ENCODE measurements at places on chromosomes 16 and 17.

DNA sequence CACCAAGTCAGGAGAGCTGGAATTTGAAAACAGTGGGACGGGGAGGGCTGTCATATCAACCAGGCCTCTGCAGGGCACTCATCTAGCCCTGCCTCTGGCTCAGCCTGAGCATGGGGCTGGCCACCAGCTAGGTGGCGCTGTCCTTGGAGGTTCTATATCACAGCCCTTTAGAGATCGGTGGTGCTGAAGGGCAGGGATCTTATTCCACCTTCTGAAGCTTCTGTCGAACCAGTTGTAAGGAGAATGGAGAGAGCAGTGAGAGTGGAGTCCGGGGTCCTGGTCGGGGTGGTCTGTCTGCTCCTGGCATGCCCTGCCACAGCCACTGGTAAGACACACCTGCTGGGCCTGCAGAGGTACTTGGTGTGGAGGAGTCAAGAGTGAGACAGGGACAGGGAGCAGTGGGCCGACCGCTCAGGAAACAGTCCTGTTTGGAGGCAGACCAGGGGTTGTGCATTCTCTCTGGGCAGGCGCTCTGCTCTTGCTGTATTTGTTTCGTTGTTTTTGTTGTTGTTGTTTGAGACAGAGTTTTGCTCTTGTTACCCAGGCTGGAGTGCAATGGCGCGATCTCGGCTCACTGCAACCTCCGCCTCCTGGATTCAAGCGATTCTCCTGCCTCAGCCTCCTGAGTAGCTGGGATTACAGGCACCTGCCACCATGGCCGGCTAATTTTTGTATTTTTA lies at the start of gene CES3:
Gene CES3 (plus strand): TSS at position 202 of the 680 bp plus-strand sequence. CDS start 42 bp downstream, at position 244.
- DNase-seq: peak; percentile 91

- peak; percentile 99 for DNase-seq
Observed at GRCh38 chr17:64975318-64976087, 56.2 kb upstream of the LRRC37A3 start.

DNA sequence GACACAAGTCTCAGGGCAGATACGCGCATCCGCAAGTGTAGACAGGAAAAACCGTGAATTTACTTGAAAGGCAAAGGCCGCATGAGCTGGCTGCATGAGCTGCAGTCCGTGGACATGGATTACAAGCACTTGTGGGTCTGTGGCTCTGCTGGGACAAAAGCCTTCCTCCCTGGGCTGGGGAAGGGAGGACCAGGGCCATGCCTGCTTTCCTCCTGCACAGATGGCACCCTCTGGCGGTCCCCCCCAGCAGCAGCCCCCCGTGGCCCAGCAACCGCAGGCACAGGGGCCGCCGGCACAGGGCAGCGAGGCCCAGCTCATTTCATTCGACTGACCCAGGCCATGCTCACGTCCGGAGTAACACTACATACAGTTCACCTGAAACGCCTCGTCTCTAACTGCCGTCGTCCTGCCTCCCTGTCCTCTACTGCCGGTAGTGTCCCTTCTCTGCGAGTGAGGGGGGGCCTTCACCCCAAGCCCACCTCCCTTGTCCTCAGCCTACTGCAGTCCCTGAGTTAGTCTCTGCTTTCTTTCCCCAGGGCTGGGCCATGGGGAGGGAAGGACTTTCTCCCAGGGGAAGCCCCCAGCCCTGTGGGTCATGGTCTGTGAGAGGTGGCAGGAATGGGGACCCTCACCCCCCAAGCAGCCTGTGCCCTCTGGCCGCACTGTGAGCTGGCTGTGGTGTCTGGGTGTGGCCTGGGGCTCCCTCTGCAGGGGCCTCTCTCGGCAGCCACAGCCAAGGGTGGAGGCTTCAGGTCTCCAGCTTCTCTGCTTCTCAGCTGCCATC lies 1.7 kb upstream of the MRPL12 start:
- DNase-seq: peak; percentile 33

- no peak for DNase-seq
Observed at GRCh38 chr17:14803826-14804225, 461.3 kb downstream of the PMP22 start.

DNA sequence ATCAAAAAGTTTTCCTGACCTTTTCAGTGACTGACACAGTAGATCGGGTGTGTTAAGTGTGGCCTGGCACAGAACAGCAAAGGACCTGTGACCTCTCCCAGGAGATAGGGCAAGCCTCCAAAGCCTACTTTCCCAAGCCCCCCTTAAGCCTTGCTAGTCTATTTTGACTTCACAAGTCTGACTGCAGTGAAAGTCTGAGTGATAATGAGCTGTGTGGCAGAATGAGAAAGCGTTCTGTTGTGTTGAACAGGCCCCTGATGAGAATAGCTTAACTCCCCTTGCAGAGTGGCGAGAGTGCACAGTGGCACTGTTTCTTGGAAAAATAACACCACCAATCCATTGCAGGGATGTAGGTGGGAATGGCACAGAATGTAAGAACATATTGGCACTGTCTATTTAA lies 32.8 kb downstream of the MMD start:
- no peak for DNase-seq

GRCh38 chr16:64872101-64872500 lies 249.8 kb downstream of the CDH11 start:
- DNase-seq: no peak

GRCh38 chr16:65142276-65142675 lies 20.4 kb upstream of the CDH11 start:
- no peak for DNase-seq

- no peak for DNase-seq
Observed at GRCh38 chr17:1744551-1745512, 2.2 kb downstream of the SERPINF2 start.

DNA sequence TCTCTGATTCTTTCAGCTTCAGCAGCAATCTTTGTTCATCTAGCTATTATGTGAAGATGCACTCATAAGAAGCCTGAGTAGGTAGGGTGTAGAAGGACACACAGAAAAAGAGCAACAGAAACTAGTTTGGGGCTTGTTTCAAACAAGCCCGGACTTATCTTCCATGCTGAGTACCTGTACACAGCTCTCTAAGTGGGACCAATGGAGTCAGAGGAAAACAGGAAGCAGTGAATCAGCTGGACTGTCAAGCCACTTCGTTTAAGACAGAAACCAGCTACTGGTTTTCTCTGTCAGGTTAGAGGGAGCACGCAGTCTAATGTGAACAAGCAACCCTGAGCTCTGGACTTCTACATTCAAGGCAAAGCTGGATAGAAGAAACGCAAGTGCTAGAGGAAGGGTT lies 16.0 kb downstream of the MAP2K6 start:
- DNase-seq: no peak

GRCh38 chr17:42067371-42068091 lies 17.1 kb upstream of the C17orf113 start:
- peak; percentile 79 for DNase-seq

GRCh38 chr16:58010886-58011285 lies 9.7 kb downstream of the USB1 start:
- DNase-seq: no peak

DNA sequence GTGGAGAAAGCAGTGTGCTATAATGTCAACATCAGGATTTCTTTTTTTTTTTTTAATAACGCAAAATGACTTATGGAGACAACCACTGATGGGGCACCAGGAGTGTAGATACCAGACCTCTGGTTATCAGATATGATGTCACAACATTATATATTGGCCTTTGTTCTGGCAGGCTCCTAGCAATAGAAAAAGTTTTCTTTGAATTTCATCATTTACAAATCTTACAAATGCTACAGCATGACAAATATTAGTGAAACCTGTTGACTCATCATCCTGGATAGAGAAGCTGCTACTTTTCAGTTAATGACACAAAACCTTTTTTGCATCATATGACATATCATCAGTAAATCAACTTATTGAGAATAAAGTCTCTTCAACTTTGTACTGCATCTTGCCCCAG lies 6.1 kb downstream of the THUMPD1 start:
- DNase-seq: no peak

DNA sequence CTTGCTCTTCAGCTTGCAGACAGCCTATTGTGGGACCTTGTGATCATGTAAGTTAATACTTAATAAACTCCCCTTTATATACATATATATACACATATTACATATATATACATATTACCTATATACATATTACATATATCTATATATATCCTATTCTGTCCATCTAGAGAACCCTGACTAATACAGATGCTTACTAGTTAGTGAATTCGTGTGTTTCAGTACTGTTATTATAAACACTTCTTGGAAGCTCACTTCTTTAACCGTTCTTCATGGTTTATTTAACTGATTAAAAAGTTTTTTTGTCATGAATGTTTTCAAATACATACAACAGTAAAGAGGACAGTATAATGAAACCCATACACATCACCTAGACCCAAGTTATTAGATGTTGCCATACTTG lies 12.6 kb downstream of the ORC6 start:
- no peak for DNase-seq

GRCh38 chr17:66371561-66371960 lies 69.1 kb downstream of the PRKCA start:
- DNase-seq: no peak

- DNase-seq: no peak
Observed at GRCh38 chr16:86626966-86627365, 48.6 kb downstream of the FOXL1 start.

DNA sequence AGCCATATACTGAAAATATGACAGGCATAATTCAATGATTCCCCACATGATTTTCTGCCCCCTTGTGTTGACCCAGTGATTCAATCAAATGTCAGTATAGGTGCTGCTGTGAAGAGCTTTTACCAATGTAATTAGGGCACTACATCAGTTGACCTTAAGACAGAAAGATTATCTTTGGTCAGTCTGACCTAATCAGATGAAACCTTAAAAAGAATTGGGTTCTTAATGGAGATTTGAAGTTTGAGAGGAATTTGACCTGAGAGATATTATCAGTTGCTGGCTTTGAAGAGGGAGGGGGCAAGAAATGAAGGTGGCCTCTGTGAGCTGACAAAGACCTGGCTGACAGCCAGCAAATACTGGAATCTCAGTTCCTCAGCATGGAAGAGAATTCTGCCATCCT lies 358.7 kb upstream of the CA10 start:
- no peak for DNase-seq

DNA sequence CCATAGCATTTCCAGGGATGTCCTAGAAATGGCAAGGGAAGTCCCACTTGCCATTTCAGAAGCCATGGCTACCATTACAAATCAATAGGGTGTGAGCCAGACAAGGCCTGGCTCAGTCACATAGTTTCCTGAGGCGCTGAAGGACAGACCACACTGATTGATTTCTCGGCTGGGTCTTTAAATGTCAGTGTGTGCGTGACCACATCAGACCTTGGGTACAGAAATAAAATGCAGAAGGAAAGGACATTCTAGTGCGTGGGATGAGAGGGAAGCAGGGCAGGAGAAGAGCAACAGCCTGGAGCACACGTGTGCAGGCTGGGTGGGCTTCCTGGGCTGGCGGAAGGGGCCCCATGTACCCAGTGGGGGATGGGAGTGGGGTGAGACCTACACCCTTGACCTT lies 58.7 kb upstream of the LYRM9 start:
- no peak for DNase-seq

- no peak for DNase-seq
Observed at GRCh38 chr17:1705004-1705403, 5.2 kb downstream of the TLCD2 start.

- DNase-seq: no peak
Observed at GRCh38 chr17:33832262-33832661, 422.8 kb upstream of the CCL2 start.

GRCh38 chr16:23823475-23824384 lies 12.1 kb upstream of the PRKCB start:
- DNase-seq: no peak

DNA sequence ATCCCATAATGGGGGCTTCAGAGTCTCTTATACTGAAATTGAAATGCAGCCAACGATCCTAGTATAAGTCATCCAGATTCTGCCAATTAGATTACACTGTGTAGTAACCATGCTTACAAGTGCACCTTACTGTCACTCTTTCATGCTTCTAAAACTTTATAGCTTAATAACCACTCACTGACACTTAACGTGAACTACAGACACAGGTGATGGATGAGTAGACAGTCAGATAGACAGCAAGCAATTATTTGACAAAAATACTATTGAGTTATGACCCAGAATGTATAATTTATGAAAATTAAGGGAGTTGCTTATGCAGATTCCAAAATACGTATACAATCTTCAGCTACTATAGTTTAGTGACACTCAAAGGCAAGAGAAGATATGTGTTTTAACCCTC lies 6.3 kb downstream of the CDH8 start:
- DNase-seq: no peak

GRCh38 chr17:48626245-48627117 lies at the start of gene HOXB9:
TSS of gene HOXB9 (minus strand) at chr17:48626358. CDS start at chr17:48626269, 89 bp downstream.
- no peak for DNase-seq

DNA sequence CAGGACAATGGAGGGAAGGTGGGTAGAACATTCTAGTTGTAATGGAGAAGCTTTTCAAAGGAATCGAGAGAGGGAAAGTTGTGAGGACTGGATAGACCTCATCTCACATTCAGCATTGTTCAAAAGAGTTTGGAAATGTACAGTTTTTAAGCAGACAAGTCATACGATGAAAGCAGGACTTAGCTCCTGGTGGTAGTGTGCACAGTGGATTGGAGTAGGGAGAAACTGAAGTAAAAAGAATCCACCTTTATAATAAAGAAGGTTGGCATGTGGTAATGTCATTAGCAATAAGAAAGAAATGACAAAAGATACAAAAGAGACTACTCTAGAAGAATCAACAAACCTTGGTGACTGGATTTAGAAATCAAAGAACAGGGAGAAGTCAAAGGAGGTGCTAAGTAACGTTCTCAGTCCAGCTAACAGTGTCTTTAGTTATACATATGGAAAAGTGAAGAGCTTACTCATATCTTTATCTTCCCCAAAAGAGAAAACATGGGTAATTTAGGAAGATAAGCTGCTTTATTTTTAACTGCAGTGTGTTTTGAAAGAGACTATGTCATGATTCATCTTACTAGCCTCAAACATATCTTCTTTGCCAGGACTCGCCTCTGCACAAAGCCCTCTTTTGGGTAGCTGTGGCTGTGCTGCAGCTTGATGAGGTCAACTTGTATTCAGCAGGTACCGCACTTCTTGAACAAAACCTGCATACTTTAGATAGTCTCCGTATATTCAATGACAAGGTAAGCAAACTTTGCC lies 18.7 kb upstream of the EVI2A start:
- DNase-seq: no peak

DNA sequence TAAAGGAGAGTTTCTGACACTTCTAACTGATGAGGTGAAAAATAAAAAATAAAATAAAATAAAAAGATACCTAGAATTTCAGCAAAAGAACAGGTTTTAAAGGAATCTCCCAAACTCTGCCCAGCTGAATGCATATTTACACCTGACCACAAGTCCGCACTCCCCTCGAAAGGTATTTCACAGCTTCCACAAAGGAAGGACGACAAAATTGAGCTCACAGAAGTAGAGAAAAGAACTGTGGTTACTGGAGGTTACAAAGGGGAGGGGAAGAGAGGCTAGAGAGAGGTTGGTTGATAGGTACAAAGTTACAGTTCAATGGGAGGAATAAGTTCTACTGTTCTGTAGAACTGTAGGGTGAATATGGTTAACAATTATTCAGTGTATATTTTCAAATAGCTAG lies 5.0 kb downstream of the LITAF start:
- DNase-seq: no peak
